GM04503 (cell line): ENCODE measurements at places on chromosomes 12 and 14.

DNA sequence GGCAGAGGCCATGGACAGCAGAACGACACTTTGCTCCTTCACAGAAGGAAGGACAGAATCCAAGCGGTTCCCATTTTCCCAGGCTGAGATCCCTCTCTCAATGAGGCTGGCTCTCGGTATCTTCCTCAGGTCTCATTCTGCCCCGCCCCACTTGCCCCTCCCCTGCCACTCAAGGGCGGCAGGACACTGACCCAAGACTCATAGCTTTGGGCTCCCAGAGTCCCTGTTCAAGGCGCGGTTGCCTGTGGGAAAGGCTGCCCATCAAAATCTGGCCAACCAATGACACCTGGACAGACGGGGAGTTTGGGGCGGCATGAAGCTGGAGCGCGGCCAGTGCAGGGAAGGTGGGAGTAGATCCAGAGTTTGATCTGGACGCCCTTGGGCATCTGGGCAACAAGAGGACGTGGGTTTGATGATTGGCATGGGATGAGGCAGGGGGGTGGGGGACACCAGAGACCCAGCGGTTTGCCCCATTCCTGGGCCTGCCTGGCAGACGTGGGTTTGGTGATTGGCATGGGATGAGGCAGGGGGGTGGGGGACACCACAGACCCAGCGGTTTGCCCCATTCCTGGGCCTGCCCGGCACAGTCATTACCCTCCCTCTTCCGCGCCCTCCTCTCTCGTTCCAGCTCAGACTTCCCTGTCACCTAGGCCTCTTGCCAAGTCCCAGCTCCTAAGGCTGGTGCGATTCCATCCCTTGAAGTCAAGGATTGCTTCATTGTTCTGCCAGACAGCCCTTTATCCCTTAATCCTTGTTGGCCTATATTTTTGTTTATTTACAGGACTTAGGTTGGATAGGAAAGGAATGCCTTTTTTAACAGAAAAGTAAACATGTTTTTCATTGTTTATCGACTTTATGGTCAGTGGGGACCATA lies 92.1 kb downstream of the NINJ2 start:
- DNase-seq = peak; percentile 57

- DNase-seq = no peak
These were observed 31.5 kb upstream of the CACNA2D4 start for GRCh38 chr12:1949771-1950470.

- no peak for DNase-seq
These were observed 20.0 kb downstream of the PTHLH start for GRCh38 chr12:27952510-27952909.

DNA sequence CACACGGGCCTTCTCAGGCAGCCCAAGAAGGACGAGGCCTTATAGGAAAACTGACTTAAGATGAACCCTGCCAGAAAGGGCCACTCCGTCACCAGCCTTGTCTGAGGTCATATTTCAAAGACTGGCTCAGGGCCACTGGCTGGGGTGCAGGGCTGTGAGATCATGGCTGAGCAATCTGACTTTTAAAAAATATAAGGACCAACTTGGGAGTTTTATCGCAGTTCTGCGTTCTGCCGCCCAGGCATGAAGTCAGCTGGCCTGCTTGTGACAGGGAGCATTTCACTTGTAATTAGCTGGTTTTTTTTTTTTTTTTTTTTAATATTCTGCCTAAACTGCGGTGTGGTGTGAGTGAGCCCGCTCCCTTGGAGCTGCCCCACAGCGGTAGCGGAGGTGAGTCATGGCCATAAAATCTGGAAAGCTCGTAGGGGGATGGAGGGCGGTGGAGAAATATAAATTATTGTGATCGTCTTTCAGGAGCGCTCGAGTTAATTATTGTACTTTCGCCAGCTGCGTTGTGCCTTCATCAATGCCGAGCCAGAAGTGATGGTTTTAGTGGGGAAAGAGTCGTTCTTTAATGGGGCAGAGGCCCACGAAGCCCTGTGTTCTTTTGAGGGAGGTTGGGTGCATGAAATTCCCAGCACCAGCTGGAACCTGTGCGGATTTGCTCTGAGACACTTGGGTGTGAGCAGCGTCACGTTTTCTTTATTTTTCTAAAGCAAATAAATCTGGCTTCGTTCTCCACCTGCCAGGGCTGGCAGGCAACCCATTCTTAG lies 231.9 kb downstream of the C12orf75 start:
- peak; percentile 63 for DNase-seq

GRCh38 chr14:84003346-84003745 lies 1526.6 kb upstream of the FLRT2 start:
- no peak for DNase-seq

- DNase-seq = no peak
These were observed 2.2 kb downstream of the NPFF start for GRCh38 chr12:53505086-53505485.

GRCh38 chr12:107702106-107702505 lies 16.5 kb downstream of the PWP1 start:
- DNase-seq = no peak

GRCh38 chr12:51901121-51901817 lies 6.0 kb upstream of the ACVRL1 start:
- DNase-seq = no peak

GRCh38 chr12:124516850-124517249 lies 50.6 kb downstream of the NCOR2 start:
- DNase-seq = no peak

DNA sequence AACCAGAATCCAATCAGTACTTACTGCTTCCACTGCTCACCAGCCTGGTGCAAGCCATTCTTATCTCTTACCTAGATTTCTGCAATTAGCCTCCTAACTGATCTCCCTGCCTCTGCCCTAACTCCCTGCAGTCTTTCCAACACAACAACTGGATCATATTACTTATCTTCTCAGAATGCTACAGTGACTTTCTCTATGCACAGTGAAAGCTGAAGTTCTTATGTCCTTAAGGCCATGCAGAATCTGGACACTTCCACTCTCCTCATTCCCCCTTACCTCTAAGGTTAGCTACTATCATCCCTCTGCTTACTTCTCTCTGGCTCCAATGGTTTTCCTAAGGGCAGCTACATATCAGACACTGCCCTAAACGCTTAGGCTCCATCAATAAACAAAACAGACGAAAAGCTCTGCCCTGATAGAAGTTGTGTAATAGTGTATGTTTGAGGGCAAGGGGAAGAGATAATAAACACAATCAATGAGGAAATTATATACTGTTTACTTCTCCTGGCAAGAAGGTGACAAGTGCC lies 4.0 kb downstream of the KTN1 start:
- no peak for DNase-seq

- DNase-seq = no peak
These were observed 3.1 kb downstream of the DGKA start for GRCh38 chr12:55933799-55934742.

- no peak for DNase-seq
These were observed 594 bp downstream of the ARHGDIB start for GRCh38 chr12:14960548-14961465.

DNA sequence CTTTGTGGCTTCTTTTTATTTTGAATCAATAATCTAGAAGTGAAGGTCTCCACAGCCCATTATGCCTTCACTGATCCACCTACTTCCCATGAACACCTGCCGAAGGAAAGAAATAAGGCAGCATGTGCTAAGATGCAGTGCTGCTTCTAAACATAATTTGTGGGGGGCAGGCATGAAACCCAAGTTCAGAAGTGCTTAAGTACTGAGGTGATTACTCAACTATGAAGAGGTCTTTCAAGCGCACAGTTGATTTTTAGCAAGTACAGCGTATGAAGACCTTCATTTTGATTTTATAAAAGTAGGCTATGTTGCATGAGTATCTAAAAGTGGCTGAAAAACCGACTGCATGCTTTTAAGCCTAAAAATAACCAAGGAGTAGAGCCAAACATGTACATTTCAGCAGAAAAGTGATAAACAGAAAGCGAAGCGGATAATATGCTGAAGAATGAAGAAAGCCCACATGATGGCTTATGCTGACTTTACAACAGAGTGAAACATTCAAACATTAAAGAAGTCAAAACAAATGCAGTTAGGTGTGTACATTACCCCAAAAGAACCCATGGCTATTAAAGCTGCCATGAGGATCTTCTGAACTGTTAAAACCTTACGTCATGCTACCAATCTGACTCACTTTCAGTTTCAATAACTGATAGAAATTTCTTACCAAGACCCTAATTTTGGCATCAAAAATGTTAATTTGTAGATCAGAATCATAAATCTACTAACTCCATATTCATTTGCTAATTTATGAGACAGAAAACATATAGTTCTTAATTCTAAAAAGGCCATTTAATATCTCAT lies 29.3 kb downstream of the KICS2 start:
- no peak for DNase-seq

DNA sequence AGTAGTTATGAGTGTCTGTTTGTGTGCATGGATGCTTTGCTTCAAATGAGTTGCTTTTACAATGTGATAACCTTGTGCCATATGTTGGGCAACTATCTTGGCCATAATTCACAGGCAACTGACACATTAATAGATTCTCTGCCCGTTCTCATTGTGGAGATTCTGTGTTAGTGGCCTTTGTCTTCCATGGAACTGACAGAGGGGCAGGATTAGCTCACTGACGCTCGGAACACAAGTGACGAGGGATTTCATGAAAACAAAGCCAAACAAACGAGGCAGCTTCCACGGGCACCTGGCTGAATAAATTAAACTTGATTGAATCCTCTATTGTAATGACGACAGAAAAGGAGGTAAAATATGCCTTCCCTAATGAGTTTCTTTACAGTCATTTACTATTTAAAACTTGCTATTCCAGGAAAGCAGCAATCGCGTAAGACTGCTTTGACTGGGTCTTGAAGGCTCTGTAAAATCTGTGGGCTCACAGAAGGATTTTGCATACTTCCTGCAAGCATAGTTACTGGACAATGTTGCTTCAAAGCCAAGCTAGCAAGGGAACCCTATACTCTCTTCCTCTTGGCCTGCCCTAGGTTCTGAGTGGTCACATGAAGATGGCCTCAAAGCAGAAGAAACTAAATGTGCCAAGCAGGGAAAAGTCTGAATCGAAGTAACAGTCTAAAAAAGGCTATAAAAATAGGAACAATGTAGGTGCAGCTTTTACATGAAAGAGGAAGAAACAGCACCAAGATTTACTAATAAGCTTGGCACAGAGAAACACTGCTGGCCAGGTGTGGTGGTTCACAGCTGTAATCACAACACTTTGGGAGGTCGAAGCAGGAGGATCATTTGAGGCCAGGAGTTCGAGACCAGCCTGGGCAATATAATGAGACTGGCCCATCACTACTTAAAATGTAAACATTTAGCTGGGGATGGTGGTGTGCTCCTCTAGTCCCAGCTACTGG lies 28.1 kb upstream of the SINHCAF start:
- no peak for DNase-seq

- no peak for DNase-seq
These were observed 59.5 kb upstream of the CHGA start for GRCh38 chr14:92863286-92864080.

GRCh38 chr12:40378691-40379090 lies 153.9 kb downstream of the LRRK2 start:
- DNase-seq = no peak

DNA sequence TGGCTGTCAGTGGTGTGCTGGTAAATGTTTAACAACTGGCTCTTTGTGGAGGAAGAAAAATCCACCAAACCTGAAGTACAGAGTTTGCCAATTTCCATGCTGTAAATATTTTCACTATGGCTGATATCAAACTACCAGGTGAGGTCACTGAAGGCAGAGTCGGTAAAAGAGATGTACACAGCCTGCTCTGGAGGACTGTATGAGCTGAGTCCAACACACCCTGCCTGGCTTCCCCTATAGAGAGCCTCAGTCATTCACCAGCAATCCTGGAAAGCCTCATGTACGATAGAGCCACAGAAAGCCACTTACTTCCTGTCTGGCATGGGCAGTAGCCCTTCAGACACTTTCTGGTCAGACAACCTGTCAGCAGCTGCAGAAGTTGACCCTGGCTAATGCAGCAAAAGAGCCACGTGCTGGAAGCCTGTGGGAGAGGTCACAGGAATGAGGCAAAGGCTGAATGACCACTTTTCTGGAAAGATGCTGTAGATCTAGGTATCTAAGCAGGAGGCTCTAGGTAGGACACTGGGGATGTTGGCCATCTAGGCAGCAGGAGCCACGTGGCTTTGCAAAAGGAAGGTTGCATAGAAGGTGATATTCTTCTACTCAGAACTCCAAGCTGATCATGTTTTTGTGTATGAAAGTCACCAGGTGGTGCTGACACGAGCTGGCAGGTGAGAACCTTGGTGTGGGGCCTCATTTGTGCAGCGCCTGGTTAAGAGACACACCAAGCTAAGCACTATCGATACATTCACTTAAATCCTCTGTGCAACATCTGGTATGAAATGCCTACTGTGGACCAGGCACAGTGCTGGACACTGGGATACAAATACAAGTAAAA lies 553.9 kb downstream of the VRK1 start:
- DNase-seq = no peak

DNA sequence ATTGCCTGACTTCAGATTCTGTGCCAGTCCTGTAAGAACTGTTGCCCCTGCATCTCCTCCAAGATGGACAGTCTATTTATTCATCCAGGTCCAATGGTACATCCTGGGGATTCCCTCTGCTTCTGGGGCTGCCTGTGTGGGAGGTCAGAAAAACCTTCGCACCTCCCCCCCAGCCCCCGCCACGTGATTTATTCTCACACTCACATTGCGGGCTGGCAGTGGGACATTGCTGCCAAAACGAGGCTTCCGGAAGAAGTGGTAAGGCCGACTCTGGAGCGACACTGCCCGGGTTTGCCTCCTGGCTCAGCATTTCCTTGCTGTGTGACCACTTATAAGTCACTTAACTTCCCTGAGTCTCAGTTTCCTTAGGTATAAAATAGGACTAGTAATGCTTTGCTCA lies 5.9 kb upstream of the RTL1 start:
- no peak for DNase-seq

GRCh38 chr12:131090274-131091210 lies 136.8 kb downstream of the ADGRD1 start:
- no peak for DNase-seq

DNA sequence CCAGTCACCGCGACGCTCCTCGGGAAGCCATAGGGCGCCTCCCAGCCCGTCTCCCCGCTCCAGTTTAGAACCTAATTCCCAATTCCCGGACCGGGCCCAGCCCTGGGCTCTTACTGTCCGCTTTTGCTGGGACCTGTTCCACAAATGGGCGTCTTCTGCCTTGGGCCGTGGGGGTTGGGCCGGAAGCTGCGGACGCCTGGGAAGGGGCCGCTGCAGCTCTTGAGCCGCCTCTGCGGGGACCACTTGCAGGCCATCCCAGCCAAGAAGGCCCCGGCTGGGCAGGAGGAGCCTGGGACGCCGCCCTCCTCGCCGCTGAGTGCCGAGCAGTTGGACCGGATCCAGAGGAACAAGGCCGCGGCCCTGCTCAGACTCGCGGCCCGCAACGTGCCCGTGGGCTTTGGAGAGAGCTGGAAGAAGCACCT lies 797 bp downstream of the UNG start:
- DNase-seq = no peak

DNA sequence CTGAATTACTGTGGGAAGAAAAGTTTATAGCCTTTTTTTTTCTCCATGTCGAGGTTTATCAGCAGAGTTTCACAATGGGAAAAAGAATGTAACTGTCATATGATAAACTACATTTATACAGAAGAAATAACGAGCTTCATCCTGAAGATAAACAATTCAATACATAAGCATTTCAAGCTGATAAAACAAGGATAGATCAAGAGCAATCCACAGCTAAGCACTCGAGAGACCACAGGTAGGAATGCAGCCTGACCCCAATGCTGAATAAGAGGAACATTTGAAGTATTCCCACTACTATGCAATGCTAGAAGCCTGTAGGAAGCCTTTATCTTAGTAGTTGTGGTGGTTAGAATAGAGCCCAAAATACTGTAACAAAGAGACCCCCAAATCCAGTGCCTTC lies 32.6 kb upstream of the DAAM1 start:
- DNase-seq = no peak

GRCh38 chr12:11777962-11778361 lies 128.5 kb downstream of the ETV6 start:
- DNase-seq = no peak

- DNase-seq = no peak
These were observed 1277.6 kb upstream of the SEL1L start for GRCh38 chr14:82811246-82811645.
